ENCODE measurements at places on chromosomes 7 and 10. TPM values are rescaled to one million over a fixed set of nuclear protein-coding genes. Genes with fewer than 3 reads are reported as not detected.

The LRRC18 gene
- 0.18 TPM for total RNA-seq

The FZD1 gene
- total RNA-seq, result 10.9 TPM

The OR2A5 gene
- total RNA-seq, result 0.21 TPM

The ACBD7 gene
- total RNA-seq, result 12.1 TPM

The HOGA1 gene
- total RNA-seq, result 0.32 TPM

The ASB13 gene
- 10.6 TPM for total RNA-seq

The MYOZ1 gene
- 0.64 TPM for total RNA-seq

The NPFFR1 gene
- total RNA-seq, result 0.19 TPM

The CRPPA gene
- 2.8 TPM for total RNA-seq

The ENO4 gene
- total RNA-seq, result 1.3 TPM

The MYO1G gene
- total RNA-seq, result 0.41 TPM

The GSDME gene
- total RNA-seq, result 19.6 TPM

The POLL gene
- total RNA-seq, result 18.3 TPM

The GPER1 gene
- total RNA-seq, result 0.36 TPM

The CDHR3 gene
- 7.5 TPM for total RNA-seq

The SH2D4B gene
- 0.52 TPM for total RNA-seq

The FOXI2 gene
- total RNA-seq, result 0.32 TPM

The FZD8 gene
- total RNA-seq, result 11.9 TPM

The ASZ1 gene
- not detected for total RNA-seq

The LSM5 gene
- 33.9 TPM for total RNA-seq

The AKR1C8 gene
- not detected for total RNA-seq

The FRMD4A gene
- 45.4 TPM for total RNA-seq

The PHKG1 gene
- 0.42 TPM for total RNA-seq

The ASB10 gene
- total RNA-seq, result not detected

The CHAT gene
- 0.26 TPM for total RNA-seq

The OPALIN gene
- not detected for total RNA-seq

The SEM1 gene
- total RNA-seq, result 187 TPM

The SLC13A1 gene
- total RNA-seq, result not detected

The TRDMT1 gene
- 9.7 TPM for total RNA-seq

The CREB5 gene
- 16.0 TPM for total RNA-seq

The SFRP4 gene
- total RNA-seq, result 0.81 TPM

The STEAP1B gene
- 1.2 TPM for total RNA-seq

The ADAMTS14 gene
- total RNA-seq, result 0.19 TPM

The OR2A42 gene
- 0.11 TPM for total RNA-seq

The H2BK1 gene
- total RNA-seq, result 0.96 TPM

The SFTPD gene
- total RNA-seq, result 0.25 TPM

The C7orf25 gene
- 12.1 TPM for total RNA-seq

Measured in motor neuron (in vitro differentiated cells).